Activated CD4-positive, CD25-positive, alpha-beta regulatory T cell (primary cell): ENCODE measurements at places on chromosomes 2 and 18.

GRCh38 chr2:216041438-216041837, 28.1 kb upstream of the MREG start:
- no peak for DNase-seq

DNA sequence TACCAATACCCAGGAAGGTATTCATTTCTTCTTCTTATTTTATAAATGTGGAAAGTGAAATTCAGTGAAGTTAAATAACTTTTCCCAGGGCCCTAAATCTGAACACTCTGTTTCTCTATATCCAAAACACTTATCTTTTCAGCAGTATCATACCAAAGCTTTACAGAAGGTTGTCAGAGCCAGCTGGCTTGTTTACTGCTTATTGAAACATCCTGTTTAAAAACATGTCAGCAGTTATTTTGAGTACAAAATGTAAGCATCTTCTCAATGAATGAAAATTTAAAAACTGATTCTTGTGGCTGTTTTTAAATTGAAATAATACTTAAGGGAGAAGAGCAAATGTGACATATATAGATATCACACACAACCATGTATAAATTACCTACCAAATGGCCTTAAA, 11.3 kb upstream of the CDH19 start:
- no peak for DNase-seq

DNA sequence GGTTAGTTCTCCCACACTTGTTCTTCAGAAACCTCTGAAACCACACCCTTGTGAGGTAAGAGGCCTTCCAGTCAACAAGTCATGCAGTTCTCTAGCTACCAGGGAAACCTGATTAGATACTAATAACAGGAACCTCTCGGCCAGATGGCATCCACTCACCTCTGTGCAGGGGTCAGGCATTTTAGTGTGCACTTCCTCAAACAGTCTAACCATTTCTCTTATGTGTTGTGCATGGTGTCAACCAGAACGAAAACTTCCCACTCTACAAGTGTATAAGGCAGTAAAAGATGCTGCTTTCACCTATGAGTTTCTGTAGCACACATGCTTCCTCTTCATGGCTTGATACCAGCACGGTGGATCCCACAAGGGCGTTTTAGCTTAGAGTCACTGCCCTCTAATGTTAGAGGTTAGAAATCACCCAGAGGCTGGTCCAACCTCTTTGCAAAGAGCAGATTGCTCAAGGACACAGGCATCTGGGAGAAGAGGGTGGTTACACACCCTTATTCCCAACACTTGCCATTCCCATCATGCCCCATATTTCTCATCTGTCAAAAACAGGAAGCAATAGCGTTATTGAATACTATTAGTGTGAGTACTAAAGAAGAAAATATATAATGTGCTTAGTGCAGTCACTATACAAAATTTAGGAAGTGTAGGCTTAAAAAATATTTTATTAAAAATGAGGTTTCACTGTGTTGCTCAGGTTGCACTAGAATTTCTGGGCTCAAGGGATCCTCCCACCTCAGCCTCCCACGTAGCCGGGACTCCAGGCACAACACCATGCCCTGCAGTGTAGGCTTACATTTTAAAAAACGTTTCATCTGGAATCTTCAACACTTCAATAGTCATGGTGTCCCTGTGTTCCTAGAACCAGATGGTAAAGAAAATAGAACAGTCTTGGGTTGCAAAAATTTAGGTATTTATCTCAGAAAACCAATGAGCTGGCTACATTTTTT, 34.5 kb upstream of the RAB31 start:
- no peak for DNase-seq

- DNase-seq = no peak
These were observed 54.1 kb upstream of the MEX3C start for GRCh38 chr18:51251625-51252024.

DNA sequence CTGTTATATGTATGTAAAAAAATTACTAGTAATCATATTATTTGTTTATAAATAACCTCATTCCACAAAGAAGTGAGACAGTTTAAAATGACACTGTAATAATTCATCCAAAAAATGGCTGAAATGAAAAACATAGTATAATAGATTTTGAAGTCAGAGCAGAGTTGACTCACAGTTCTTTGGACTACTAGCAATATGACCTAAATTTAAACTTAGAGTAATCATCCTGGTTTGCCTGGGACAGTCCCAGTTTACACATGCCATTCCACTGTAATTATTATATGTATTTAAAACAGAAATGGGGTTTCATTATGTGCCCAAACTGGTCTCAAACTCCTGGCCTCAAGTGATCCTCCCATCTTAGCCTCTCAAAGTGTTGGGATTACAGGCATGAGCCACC, 48.3 kb downstream of the CCDC88A start:
- no peak for DNase-seq

DNA sequence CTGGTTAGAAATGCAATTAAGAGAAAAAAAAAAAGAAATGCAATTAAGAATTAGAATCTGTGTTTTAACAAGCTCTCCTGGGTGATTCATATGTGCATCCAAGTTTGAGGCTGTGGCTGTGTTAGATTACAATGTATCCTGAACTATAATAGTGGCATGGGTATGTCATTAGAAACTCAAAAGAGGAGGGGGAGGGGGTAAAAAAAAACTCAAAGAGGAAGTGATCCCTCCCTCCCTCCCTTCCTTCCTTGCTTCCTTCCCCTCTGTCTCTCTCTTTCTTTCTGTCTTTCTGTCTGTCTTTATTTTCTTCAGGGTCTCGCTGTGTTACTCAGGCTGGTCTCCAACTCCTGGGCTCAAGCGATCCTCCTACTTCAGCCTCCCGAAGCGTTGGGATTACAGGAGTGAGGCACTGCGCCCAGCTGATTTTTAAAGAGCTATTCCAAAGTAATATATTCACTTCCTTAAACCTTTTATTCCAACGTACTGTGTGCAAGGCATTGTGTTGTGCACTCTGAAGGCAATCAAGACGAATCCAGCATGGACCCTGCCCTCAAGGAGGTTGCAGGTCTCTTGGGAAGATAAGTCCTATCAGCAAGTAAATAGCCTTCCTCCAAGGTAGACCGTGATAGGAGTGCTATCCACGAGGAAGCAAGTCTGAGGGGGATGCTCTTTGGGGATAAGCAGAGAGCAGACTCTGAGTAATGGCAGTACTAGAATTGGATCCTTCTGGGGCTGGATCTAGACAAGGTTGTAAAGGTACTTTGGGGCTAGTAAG, 35.9 kb upstream of the MCFD2 start:
- no peak for DNase-seq

- no peak for DNase-seq
These were observed 27.9 kb downstream of the SETBP1 start for GRCh38 chr18:44708451-44709083.

DNA sequence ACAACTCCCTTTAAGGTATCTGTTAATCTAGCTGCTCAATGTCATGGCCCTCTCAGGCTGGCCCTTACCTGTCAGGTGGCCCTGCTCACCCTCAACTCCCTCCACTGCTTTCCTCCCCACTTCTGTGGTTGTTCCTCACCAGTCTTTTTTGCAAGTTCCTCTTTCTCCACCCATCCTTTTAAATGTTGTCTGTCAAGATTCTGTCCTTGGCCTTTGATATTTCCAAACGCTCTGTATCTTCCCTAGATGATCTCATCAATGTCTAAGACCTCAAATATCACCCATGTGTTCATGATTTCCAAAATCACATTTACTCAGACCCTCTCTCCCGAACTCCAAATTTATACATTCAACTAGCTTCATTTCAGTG, 3.5 kb downstream of the PTPN2 start:
- no peak for DNase-seq

DNA sequence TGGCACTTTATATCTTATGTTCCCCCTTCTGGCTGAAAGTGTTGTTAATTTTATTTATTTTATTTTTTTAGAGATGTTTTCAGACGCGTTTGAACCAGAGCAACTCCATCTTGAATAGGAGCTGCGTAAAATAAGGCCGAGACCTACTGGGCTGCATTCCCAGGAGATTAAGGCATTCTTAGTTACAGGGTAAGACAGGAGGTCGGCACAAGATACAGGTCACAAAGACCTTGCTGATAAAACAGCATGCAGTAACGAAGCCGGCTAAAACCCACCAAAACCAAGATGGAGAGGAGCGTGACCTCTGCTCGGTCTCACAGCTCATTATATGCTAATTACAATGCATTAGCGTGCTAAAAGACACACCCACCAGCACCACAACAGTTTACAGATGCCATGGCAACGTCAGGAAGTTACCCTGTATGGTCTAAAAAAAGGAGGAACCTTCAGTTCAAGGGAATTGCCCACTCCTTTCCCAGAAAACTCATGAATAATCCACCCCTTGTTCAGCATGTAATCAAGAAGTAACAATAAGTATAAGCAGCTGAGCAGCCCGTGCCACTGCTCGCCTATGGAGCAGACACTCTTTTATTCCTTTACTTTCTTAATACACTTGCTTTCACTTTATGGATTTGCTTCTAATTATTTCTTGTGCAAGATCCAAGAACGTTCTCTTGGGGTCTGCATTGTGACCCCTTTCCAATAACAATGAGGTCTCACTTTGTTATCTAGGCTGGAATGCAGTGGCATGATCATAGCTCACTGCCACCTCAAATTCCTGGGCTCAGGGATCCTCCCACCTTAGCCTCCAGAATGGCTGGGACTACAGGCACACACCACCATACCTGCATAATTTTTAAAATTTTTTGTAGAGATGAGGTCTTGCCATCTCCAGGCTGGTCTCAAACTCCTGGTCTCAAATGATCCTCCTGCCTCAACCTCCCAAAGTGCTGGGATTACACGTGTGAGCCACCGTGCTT, 55.9 kb downstream of the CACNB4 start:
- DNase-seq = no peak

- no peak for DNase-seq
These were observed 327.2 kb upstream of the PKDCC start for GRCh38 chr2:41720331-41721251.

GRCh38 chr2:197156771-197157170, 153.8 kb downstream of the ANKRD44 start:
- DNase-seq = no peak

DNA sequence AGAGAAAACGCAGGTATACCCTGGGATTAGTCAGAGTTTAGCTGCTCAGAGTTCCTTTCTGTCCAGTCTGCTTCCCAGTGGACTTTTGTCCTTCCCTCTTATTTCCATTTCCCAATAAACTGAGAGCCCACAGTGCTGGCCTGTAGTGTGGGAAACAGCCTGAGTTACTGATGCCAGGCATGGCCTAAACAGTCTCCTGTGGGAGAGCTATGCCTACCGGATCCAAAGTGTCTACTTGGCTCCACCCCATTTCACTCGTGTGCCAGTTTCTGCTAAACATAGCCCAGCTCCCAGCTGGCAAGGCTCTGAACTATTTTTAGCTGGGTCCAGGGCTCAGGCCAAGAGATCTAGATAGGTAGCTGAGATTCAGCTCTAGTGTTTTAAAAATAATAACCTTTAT, 15.6 kb upstream of the PPP1CB start:
- DNase-seq = no peak

- no peak for DNase-seq
These were observed 62.7 kb downstream of the COA5 start for GRCh38 chr2:98545591-98545990.

- DNase-seq = no peak
These were observed 987.2 kb upstream of the CDH2 start for GRCh38 chr18:29164020-29164706.

DNA sequence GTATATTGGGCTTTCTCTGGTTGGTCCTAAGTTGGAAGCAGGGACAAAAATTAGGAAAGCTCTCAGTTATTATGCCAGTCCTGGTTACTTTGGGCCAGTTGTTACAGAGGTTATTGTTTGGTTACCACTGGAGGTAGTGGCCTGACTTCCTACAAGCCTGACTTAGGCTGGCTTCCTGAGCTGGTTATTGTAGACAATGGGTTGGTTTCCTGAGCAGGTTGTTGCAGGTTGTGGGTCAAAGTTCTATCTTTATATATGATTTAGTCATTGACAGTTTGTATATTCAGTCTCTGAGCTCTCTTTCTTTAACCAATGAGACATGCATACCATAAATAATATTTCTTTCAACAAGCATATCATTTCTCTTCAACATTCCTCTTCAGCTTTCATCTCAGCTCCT, 58.7 kb upstream of the RPE start:
- DNase-seq = no peak

DNA sequence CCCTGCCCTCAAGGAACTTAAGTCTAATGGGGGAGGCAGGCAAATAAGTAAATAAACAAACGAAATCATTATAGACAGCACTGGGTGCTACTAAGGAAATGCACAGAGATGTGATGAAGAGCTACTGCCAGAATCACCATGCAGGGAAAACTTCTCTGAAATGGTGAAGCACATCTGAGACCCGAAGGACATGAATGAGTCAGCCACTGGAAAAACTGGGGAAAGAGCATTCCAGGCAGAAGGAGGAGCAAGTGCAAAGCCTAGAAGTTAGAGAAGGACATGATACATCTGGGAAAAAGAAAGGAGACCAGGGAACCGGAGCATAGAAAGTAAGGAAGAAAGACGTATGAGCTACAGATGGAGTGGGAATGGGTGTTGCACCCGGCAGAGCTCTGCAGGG, 56.8 kb downstream of the TGFA start:
- DNase-seq = no peak

DNA sequence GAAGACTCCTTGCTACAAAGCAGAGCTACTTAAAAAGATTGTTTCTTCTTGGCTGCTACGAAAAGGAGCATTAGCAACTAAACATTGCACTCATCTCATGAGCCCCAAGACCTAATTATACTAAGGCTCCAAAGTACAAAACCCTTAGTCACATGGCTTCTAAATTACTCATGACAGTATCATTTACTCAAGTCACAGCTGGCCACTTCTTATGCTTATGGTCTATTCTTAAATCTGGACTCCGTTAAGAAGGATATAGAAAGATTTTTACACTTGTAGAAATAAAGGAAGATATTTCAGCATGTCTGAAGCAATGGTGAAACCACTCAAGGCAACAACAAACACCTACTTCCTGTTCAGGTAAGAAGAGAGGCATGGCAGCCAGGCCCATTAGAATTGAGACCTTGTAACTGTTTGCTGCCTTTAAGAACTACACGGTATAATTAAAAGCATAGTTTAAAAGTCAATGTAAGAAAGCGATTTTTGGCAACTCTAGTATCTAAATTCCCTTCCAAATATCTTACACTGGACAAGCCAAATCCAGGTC, 12.7 kb downstream of the ANKRD44 start:
- no peak for DNase-seq

- DNase-seq = no peak
These were observed 226.9 kb downstream of the TMEM163 start for GRCh38 chr2:134491771-134492441.

- DNase-seq = no peak
These were observed 983 bp downstream of the MTX2 start for GRCh38 chr2:176270100-176270750.

GRCh38 chr18:43780782-43781340, 503.6 kb upstream of the SYT4 start:
- DNase-seq = no peak
